ENCODE measurements at places on chromosomes 7 and 10.

DNA sequence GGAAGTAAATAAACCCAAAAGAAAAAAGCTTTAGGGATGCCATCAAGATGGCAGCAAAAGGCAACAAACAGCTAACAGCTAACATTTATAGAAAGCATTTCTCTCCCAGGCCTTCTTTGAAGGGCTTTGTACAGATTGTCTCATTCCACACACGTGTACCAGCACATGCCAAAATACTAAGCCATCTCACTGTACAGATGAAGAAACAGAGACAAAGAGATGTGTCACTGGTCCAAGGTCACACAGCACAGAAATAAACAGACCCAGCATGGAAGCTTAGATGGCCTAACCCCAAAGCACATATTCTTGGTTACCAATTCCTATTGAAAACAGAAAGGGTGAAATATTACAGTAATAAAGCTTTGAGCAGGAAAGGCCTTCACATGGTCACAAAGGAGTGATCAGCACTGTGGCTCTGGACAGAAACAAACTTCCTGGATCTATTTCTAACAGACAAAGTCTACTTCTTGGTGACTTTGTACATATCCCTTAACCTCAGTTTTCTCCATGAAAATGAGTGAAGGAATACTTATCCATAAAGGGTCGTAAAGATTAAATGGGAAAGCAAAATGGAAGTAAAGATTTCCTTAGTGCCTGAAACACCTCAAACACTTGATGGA lies 346.0 kb downstream of the ELMO1 start:
- DNase-seq, result no peak

- peak; percentile 30 for DNase-seq
These were observed 176.2 kb upstream of the ITGB1 start for GRCh38 chr10:33134011-33134751.

DNA sequence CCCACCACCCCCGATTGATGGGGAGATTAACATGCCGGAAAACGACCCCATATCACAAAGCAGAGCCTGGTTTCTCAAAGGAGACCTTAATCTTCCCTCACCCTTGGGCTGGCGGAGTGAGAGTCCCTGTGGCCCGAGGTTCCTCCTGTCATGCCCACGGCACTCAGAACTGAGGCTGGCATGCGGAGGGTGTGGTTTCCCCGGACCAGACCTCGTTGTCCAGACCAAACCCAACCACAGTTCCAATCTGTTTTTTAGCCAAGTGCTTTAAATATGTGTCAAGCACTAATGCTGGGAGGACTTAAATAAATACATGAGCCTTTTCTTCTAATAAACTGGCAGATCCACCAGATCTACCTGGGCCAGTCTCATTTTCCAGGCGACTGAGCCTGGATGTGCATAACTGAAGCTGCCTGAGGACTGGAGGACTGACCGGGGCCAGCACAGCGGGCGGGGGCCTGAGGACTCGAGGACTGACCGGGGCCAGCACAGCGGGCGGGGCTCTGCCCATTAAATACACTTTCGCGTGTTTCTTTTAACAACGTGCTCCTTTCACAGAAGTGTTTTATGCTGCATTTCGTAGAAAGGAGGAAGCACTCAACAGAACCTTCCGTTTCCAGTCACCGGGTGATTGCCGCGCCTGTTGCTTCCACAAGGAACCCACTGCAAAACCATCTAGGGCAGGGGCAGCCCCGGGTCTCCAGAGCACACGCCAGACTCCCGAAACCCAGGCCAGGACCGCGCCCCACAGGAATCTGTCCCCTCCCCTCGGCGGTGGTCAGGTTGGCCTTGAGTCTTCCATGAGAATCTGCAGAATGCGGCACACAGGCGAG lies 334.6 kb downstream of the PTPRN2 start:
- DNase-seq, result no peak

- no peak for DNase-seq
These were observed 38.6 kb downstream of the CDC14C start for GRCh38 chr7:48962821-48963505.

DNA sequence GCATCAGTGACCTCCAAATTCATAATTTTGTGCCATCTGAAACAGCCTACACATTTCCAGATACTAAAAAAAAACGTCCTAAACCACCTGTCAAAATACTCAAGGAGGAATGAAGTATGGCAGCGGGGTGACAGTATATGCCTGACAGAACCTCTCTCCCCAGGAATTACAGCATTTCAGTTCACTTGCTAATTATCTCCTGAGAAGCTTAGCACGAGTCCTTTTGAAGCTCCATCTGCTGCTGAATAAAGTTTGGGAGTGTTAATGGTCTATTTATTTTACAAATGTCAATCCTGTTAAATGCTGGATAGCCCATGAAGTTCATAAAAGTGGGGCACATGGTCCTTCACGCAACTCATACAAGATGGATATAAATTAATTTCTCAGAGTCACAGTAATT lies 29.4 kb upstream of the ANLN start:
- DNase-seq, result no peak

DNA sequence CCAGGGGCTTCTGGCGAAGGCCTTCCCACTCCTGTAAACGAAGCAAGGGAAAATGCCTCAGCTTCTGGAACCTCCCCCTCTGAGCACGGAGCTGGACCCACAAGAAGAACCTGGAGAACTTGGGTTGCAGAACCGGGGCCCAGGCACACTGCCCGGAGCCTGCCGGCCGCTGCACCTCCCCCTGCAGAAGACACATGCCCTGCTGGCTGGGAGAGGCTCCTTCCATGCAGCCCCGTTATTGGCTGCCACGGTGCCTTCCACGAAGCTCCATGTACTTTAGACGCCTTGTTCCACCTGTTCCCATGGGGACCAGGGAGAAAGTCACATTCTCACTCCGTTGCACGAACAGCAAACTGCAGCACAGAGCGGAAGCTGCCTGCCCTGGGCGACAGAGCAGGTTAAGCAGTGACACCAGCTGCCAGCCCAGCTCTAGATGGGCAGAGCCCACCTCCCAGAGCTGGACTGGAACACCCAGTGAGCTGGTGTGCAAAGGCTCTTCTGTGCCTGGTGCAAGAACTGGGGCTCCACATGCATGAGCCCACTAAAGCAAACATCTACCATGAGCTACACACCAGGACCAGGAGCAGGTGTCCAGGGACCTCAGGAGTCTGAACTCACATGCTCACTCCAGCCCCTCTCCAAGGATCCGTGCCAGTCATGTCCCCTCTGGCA lies 70.1 kb downstream of the TNS3 start:
- no peak for DNase-seq

GRCh38 chr7:102821994-102822747 lies 73.4 kb downstream of the FAM185A start:
- DNase-seq, result no peak

- no peak for DNase-seq
These were observed 305.0 kb upstream of the LRGUK start for GRCh38 chr7:133822001-133822641.

- DNase-seq, result peak; percentile 88
These were observed 3.7 kb upstream of the HNRNPH3 start for GRCh38 chr10:68327889-68328786.

DNA sequence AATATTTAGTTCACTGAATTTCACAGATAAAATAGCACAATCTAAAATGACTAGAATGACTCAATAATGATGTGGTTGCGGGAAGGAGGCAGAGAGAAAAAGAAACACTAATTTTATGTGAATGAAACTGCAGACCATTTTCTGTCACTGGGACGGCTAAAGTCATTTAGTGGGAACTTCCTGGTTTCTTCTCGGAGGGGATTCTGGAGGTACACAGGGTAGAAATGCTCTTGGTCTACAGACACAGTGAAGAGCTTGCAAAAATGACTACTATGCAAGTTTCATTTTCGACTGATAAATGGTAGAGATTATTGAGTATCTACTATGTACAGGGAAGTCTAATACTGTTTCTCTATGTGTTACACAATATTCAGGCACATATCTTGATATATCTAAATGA lies 63.5 kb upstream of the LRRN3 start:
- DNase-seq, result no peak

- peak; percentile 46 for DNase-seq
These were observed 1013.1 kb downstream of the KCNMA1 start for GRCh38 chr10:76624470-76624869.

GRCh38 chr10:76244061-76244686 lies 812.8 kb downstream of the LRMDA start:
- DNase-seq, result no peak

DNA sequence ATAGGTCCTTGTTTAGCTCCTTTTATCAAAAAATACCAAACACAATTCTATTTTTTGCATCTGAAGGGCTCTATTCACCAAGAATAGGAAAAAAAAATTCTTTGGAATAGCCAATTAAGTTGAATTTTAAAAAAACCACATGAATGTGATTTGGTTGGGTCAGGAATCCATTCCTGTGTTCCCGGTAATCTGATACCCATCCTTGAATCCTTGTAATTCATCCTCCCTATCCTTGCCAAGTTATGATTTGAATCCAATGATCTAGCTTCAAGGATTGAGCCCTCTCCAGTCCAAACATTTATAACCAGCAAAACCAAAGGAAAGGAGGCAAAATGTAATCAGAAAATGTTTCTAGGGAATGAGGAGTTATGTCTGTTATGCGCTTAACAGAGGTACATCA lies 86.6 kb downstream of the CFAP58 start:
- no peak for DNase-seq

DNA sequence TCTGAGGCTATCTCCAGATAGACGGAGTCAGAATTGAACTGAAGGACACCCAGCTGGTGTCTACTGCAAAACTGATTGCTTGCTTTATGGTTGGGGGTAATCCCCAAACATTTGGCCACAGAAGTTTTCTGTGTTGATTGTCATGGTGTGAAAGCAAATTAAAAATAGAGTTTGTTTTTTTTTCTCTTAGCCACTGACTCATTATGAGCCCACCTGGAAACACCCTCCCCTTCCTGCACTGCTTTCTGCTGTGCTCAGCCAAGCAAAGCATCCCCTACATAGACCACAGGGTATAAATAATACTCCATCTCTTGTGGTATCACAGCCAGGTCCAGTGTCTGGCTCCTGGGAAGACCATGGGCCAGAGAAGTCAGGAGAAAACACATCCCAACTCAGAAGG lies 6.5 kb upstream of the VWC2 start:
- DNase-seq, result no peak

DNA sequence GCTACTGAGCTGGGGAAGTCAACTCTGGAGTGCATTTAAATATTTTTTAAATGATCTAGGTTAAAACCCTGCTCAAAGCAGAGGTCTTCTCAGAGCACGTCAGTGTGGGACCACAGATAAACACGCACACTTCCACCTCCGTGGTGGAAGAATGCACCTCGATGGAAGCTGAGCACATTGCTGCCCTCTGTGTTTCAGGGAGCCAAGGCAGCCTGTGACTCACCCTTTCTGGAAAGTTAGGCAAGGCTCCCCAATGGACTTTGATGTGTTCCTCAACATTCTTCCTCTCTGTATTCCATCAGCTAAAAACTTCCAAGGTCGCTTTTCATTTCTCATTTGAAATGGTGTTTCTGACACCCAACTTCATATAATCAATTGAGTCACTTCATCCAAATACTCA lies 170.8 kb upstream of the KMT2E start:
- no peak for DNase-seq

DNA sequence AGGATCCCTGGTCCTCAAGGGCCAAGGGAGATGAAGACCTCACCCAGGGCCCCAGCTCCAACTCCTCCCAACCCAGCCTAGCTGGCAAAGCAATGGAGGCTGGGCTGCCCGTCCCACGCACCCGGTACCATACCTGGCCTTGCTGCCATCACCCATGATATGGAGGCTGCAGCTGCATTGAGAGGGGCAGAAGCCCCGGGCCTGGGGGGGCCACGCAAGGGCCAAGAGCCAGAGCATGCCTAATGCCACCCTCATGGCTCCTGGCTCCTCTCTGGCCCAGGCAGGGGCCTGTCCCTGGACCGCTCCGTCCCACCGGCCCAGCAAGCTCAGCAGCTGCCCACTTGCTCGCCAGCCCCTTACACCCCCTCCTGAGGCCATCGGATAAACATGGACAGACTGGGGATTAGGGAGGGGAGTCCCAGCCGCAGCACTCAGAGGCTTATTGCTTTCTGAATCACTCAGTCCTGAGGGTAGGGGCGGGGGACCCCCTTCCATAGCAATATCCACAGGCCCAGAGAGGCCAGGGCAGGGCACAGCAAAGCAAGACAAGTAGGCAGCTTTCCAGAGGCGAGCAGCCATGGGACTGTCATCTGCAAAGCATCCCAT lies at the start of gene LRIT1:
LRIT1 (minus strand) TSS at position 362 of the 606 bp plus-strand sequence; CDS start at position 255, 107 bp downstream.
- no peak for DNase-seq

DNA sequence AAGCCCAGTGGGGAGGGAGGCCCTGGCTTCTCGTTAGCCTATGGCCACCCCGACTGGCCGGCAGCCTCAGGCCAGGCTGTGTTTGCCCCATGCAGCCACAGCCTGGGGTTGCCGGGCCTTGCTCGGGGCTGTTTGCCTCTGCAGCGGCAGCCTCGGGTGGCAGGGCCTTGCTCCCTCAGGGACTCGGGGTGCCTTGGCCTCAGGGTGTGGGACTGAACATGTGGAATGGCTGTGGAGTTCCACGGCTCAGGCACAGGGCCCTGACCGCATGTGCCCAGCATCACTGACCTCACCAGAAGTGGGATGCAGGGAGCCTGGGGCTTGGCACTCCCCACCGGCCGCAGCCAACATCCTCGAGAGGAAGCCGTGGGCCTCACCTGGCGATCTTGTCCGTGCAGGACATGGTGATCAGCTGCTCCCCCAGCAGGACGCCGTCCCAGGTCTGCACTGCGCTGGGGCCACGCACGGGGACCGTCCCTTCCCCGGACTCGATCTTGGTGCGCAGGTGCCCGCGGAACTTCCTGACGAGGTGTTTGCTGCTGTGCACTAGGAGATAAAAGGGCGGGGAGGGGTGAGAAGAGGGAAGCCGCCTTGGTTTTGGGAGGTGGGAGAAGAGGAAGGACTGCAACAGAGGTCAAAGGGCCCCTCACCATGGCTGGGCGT lies 160.5 kb downstream of the WDR37 start:
- DNase-seq, result no peak

DNA sequence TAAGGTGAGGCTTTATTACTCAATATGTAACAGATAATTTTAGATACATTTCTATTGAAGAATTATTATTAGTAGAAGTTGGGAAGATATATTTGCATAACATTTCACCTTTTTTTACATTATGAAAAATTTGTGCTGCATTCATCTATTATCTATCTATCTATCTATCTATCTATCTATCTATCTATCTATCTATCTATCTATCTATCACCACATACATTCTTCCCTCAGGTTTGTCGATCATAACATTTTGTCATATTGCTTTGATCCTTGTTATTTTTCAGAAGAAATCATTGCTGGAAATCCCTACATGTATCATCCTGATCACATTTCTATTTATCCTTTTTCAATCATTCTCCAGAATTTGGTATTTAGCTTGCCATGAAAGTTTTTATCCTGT lies 49.3 kb upstream of the CALCR start:
- no peak for DNase-seq

- DNase-seq, result no peak
These were observed 24.4 kb upstream of the ABCB5 start for GRCh38 chr7:20591058-20591457.
